ENCODE measurements at places on chromosomes 6 and 20.

- no peak for DNase-seq
Observed at GRCh38 chr6:167513778-167514177, 188.9 kb downstream of the TTLL2 start.

GRCh38 chr6:112218563-112218962, 35.8 kb downstream of the LAMA4 start:
- DNase-seq = no peak

DNA sequence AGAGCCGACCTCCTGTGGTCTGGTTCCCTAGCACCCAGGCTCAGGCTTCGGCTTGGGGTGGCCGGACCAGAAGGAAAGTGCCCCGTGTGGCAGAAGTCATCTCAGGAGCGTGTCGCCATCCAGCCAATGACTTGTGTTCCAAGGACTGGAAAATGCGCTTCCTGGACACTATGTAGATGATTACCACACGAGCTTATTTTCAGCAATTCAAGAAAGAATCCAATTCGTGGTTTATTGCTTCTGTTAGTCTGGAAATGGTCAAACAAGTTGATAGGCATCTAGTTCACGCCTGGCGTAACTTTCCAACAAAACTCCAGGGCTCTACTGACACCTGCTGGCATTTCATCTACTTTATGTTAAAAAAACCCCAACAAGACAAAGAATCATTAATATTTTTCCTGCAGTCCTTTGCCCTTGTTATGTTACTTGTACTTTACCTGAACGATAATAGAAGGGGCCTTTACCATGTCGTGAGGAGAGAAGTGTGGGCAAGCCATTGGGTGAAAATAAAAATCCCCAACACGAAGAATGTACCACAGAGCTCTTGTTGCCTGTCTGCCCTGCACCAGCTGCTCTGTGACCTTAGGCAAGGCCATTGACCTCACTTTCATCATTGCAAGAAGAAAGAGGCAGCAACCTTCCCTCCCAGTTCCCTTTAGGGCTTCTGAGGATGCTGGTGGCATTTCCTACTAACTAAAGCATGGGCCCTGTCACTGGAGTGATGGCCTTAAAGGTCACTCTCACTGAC, 154.7 kb upstream of the LAMP5 start:
- DNase-seq = no peak

- no peak for DNase-seq
Observed at GRCh38 chr6:121645100-121645745, 209.8 kb downstream of the GJA1 start.

- no peak for DNase-seq
Observed at GRCh38 chr6:131923356-131923755, 27.8 kb downstream of the CCN2 start.

DNA sequence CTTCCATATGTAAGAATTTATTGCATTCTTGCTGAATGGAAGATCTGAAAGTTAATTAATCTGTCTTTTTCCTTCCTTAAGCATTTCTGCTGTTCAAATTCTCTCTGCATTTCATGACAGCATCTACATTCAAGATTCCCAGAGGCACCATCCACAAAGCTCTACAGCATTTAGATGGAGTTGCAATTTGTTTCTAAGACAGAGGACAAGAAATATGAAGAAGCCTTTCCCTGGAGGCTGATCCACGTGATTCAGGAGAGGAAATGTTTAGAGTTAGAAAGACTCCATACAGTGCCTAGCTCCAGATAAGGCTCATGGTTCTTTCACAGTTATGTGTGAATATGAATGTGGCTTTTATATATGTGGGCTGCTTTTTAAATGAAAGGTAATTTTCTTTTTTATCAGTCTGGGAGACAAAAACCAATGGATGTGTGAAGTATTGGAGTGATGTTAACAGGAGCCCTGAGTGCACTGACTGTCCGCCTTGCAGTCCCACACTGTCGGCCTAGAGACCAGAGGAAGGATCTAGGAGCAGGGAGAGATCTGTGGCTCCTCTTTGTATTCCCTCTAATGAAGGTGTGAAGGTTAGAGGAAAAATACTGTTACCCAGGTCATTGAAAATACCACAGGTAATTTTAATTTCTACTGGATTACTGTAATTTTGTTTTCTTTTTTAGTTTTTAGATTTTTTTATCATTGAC, 686.6 kb upstream of the GJE1 start:
- DNase-seq = no peak

- no peak for DNase-seq
Observed at GRCh38 chr6:91678679-91679446, 1092.0 kb upstream of the MAP3K7 start.

- DNase-seq = no peak
Observed at GRCh38 chr6:127273499-127273898, 6.8 kb downstream of the RNF146 start.

GRCh38 chr6:6798448-6798860, 209.9 kb downstream of the LY86 start:
- no peak for DNase-seq

- no peak for DNase-seq
Observed at GRCh38 chr6:110858016-110858415, 16.6 kb upstream of the AMD1 start.

DNA sequence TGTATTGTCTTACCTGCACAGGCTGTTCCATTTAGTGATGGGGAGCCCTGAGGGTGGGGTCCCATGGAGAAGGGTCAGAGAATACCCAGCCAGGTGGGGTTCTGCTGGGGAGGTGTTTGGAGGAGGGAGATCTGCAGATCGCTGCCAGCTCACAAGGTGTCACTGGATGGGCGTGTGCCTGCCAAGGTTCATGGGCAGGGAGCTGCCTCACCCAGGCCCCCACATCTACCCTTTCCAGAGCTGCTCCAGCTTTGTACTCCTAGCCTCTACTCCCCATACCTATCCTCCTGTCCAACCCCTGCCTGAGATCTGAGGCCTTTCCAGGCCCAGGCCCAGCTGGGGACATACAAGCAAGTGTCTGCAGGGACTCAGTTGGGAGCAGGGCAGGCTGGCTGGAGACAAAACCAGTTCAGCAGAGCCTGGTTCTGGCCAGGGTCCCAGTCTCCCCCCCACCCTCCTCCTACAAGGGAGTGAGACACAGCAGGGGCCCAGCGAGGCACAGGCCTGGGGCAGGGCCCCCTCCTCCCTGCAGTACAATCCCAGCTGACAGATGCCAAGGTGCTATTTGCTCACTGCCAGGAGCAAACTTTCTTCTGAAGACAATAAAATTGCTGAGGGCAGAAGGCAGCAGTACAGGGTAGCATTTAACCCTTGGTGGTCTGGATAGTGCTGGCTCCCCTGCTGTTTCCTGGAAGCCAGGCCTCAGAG, 19.7 kb downstream of the SPDEF start:
- DNase-seq = peak; percentile 67

DNA sequence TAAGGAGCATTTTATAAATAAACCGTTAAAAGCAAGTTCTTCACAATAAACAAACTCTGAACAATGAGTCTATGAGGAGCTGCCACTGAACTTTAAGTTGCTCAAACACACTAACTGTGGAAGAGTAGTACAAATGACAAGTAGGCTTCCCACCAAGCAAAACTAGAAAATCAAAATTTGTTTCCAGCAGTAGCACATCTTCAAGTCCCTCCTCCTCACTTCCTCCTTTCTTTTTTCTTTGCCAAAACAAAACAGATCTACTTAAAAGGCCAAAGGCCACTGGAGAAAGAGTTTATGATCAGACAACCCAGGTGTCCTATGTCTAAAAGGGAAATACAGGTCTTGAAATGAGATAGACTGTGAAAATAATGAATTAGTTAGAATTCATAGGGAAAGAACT, 17.1 kb upstream of the FAM135A start:
- DNase-seq = no peak

DNA sequence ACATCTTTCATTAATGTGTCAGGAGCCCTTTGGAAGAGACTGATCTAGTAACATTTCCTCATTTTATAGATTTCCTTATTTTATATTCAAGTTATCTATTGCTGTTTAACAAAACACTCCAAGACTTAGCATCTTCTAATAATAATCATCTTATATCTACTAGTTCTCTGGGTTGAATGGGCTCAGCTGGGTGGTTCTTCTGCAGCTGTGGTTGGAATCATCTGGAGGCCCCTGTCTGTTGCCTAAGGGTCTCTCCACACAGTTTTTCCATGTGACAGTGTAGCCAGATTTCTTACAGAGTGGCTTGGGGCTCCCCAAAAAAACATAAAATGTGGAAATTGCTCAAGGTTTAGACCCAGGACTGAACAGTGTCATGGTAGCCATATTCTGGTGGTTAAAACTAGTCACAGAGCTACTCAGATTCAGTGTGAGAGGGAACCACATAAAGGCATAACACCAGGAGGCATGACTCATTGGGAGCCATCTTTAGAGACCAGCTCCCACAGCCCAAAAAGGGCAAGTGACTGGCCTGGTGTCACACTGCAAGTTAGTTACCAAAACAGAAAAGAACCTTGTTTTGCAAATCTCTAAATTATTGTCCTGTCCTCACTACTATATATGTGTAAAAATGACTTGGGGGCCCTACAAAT, 11.5 kb downstream of the SLC2A10 start:
- no peak for DNase-seq

GRCh38 chr6:15953152-15953880, 175.6 kb upstream of the MYLIP start:
- DNase-seq = no peak

DNA sequence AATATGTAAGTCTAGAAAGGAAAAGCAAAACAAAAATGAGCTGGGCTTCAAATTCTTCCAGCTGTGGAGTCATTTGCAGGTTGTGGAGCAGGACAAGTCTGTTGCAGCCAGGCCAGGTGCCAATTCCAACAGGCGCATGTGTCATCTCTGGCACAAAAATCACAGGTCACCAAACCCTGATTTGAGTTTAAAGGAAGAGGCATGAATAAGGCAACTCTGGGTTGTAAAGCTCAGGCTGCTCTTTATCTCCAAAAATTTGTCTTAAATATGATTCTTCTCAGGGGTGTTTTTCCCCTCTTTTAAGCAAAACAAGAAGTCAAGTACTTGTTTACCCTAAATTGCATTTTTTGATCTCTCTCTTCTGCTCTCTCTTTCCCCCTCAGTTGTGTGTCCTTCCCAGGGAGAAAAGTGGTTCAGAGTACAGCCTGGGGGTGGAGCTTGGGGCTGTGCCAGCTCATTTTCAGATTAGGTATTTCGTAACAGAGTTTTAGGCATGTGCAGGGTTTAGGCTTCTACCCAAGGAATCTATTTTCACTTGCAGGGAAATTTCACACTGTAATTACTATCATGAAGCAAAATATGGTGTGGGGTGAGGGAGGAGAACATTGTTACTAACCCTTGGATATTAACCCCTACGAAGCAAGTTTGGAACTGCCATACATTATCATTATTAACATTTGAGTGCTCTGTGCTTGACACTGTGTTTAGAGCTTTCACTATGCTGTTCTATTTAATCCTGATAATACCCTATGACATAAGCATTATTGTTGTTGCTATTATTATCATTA, 8.3 kb upstream of the NCOA3 start:
- DNase-seq = peak; percentile 74

DNA sequence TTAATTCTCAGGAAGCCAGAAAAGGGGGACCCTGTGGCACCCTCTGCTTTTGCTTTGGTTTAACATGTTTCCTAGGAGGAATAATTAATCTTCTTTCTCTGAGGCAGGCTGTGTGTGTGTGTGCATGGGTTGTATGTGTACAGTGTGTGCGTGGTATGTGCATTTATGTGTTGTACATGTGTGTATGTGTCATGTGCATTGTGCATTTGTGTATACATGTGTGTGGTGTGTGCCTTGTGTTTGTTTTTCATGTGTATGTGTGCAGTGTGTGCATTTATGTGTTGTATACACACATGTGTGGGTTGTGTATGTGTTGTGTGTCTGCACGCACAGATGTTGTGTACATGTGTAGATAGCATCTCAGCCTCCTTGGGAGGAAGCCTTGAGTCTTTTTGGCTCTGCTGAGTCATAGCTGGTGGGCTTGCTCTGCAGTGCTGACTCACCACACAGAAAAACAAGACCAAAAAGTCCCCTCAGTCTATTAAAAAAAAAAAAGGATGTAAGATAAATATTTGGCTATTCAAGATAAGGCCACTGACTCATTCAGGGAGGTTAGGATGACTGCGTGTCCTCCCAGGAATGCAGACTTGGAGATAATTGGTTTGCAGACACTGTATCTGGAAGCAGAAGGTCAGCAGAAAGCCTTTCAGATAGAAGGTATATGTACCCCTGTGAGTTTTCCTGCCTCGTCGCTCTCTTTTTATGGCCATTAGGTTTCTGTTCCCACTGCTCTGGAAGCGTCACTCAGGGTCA, 58.6 kb downstream of the SYNJ2 start:
- no peak for DNase-seq

DNA sequence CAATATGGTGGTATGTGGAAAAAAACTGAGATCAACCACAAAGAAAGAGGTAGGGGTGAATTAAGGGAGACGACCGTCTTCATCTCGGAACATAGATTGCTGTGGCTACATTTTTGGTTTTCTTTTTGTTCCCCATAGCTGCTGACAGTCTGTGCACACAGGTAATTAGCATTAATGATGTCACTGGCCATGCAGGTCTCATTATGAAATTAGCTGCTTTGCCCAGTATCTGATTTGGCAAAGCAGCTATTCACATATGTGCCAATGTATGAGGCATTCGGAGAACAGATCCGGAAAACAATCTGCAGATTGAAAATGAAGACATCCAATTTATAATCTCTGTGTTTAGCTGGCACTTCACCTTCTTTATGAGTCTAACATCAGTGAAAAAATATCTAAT, 13.1 kb downstream of the NOX3 start:
- no peak for DNase-seq

- DNase-seq = no peak
Observed at GRCh38 chr20:53221731-53222130, 249.6 kb downstream of the TSHZ2 start.

DNA sequence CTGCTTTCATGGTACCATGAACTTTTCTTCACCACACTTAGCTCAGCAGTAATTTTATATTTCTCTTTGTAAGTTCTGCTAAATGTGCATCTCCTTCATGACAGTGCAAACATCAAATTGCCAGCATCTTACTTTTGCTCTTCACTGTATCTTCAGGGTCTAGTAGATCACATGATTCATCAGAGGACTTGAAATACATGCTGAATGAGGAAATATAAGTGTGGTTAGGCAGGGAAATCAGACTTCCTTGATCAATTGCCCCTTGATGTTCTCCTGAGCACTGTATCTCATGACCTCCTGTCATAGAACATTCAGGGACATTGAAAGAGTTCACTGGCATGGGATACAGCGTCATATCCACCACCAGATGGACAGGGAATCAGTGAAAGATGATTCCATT, 25.3 kb upstream of the POLR1H start:
- no peak for DNase-seq

DNA sequence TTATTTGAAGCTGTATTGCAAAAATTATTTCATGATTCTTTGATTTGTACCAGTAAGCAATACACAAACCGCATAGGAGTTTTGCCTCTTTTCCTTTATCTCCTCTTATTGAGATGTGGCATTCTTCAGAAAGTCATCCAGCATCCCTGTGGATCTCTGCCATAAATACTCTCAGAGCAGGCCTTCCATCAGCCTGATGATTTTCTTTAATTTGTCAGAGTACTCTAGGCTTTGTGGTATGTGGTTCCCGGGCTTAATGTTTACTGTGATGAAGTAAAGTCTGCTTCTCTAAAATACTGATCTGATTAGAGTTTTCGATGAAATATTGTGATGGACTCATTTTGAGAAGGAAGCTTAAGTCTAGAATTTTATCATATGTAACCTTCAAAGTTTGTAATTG, 31.1 kb upstream of the SLC35D3 start:
- DNase-seq = no peak

GRCh38 chr6:10449751-10450150, 34.9 kb upstream of the TFAP2A start:
- DNase-seq = no peak

- DNase-seq = no peak
Observed at GRCh38 chr20:34994509-34995131, 39.0 kb downstream of the MYH7B start.

GRCh38 chr6:138231381-138231886, 13.1 kb upstream of the PBOV1 start:
- DNase-seq = no peak
